Activated CD8-positive, alpha-beta memory T cell treated with anti-CD3 and anti-CD28 coated beads for 48 hours (primary cell): ENCODE measurements at places on chromosomes 1 and 21.

- no peak for DNase-seq
These were observed 345.0 kb downstream of the DISC1 start for GRCh38 chr1:231971397-231972110.

DNA sequence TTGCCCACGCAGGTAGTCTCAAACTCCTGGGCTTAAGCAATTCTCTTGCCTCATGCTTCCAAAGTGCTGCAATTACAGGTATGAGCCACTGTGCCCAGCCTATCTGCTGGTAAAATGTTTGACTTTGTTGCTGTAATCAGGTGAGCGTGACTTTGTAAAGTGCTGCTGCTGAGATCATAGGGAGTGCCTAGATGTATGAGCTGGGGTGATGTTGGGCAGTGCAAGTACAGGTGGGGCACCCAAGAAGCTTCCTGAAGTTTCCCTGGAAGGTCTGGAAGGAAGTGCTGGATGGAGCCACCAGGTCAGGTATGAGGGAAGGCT, 43.1 kb downstream of the KIF21B start:
- DNase-seq, result no peak

GRCh38 chr1:22105611-22106207, 37.2 kb downstream of the WNT4 start:
- no peak for DNase-seq

- no peak for DNase-seq
These were observed 11.8 kb downstream of the PATJ start for GRCh38 chr1:61753998-61754508.

DNA sequence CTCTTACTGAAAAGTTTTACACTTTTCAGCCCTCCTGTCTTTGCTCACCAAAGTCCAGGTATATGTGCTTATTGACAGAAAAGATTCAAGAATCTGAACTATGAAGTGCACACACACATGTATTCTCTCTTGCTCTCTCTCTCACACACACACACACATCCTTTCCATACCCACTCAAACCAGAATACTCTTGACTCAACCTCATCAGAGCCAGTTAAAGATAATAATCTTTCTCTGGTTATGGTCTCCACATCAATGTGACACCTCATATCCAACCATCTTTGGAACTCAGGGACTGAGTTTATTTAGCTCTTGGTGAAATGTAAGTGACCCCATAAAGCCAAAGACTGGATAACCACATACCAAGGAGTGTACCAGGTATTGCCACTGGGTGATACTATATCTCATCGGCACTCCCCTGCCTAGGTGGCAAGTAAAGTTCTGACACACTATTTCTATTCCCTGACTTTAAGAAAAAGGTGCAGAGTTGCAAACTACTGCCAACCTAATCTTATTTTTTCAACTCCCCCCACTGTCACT, 24.9 kb upstream of the RGS8 start:
- no peak for DNase-seq

- no peak for DNase-seq
These were observed 21.7 kb upstream of the SOX13 start for GRCh38 chr1:204051258-204051657.
